ENCODE measurements at places on chromosomes 2 and 18.

GRCh38 chr2:10786240-10786982, 26.2 kb downstream of the PDIA6 start:
- no peak for DNase-seq

- no peak for DNase-seq
These were observed 57.7 kb downstream of the CENPO start for GRCh38 chr2:24850944-24851343.

- DNase-seq = no peak
These were observed 83.7 kb downstream of the KYNU start for GRCh38 chr2:142961202-142961601.

DNA sequence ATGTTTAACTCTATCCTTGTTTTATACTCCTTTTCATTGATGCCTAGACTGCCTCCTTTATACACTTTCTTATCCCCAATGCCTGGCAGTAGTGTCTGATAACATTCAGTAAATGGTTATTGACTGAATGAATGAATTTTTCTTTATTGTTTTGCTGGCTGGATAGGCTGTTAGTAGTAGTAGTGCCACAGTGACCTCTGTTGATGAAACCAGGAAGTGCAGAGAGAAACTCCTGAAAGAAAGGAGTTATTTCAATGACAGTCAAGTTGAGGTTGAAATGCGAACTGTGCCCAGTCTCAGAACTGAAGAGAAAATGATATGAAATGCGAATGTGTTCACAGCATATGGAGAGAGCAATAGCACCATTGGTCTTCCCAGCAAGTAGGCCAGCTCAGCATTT, 26.8 kb upstream of the SLC9A2 start:
- peak; percentile 21 for DNase-seq

DNA sequence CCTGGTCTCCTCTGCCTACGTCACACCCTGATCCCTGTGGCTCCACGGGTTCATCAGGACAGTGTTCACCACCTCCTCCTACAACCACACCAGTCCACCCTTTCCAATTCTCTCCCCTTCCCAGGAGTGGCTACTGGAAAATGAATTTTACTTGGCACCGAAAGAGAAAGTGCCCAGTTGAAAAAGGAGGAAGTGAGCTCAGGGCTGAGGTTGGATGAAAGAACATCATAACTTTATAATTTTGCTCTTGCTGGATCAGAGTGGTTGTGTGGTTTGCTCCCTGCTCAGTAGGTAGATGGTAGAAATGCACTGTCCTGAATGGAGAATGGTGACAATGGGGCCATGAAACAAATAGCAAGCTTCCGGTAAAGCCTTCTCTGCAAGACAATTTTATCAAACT, 140.3 kb upstream of the DDX18 start:
- DNase-seq = no peak

- no peak for DNase-seq
These were observed 2.1 kb downstream of the NABP1 start for GRCh38 chr2:191679818-191680600.

- DNase-seq = no peak
These were observed 19.6 kb upstream of the STON1 start for GRCh38 chr2:48510329-48510728.

DNA sequence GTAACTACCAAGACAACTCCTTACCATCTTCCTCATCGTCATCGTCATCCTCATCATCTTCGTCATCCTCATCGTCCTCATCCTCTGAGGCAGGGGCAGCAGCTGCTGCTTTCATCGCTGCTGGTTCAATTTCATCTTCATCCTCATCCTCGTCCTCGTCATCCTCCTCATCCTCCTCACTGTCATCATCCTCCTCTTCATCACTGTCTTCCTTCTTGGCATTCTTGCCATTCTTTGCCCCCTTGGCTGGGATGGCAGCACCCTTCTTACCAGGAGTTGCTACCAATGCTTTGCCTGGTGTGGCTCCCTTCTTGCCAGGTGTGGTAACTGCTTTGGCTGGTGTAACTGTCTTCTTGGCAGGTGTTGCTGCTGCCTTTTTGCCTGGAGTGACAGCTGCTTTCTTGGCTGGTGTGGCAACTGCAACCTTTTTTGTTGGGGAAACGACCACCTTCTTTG, 2.7 kb downstream of the NCL start:
- no peak for DNase-seq

- no peak for DNase-seq
These were observed 48.3 kb downstream of the KLHL29 start for GRCh38 chr2:23433282-23433681.

DNA sequence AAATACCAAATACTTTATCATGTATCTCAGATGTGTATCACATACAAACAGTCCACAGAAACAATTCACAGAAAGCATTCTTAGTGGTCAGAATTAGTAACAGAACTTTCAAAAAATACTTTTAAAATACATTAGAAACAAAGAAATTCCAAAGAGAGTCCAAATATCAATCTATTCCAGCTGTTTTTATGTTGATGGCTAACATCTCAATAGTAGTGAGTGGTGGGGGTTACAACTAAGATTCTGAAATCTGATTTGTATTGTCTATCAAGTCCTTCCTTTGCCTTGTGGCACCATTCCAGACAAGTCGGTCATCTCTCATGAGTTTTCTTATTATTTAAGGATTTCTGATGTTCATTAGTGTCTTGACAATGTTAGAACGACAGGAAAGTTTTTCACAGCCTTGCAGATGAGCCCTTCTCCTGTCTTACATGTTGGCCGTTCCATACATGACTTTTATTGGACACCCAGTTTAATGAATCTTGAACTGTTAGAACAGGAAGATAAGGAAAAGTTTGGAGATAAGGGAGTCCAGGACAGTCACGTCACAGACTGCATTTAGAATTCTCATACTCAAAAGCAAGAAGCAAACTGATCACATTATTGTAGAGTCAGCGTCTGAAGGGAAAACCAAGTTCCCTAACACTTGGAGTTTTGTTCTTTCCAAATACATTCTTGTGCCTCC, 410.3 kb downstream of the PID1 start:
- DNase-seq = no peak

- no peak for DNase-seq
These were observed 124.4 kb downstream of the DIS3L2 start for GRCh38 chr2:232085826-232086425.

DNA sequence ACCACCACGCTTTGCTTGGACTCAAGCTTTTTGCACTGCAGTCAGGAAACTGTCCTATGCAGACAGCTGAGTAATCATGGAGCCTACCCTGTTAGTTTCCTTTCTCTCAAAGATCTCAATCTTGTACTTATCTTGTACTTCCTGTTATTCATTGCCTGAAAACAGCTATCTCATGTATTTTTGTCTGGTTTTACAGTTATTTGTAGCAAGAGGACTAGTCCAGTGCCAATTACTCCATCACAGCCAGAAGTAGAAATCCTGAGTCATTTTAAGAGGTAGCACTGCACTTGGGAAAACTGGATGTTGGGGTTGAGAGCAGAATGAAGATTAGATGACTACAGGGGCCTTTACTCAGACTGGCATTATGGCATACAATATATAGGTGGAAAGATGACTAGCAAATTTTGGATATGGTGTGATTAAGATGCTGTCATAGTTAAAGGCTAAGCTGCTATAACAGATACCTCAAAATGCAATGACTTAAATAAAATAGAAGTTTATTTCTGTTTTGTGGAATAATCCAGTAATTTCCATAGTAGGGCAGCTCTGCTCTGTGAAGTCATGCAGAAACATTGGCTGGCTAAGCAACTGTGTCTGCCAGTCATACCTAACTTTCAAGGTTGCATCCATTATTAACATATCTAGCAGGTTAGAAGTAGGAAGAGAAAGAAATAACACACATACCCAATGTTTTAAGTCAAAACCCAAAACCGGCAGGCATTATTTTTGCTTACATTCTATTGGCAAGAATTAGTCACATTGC, 21.1 kb upstream of the CHMP3 start:
- DNase-seq = peak; percentile 12

- no peak for DNase-seq
These were observed 21.1 kb downstream of the GPR35 start for GRCh38 chr2:240646176-240646899.

DNA sequence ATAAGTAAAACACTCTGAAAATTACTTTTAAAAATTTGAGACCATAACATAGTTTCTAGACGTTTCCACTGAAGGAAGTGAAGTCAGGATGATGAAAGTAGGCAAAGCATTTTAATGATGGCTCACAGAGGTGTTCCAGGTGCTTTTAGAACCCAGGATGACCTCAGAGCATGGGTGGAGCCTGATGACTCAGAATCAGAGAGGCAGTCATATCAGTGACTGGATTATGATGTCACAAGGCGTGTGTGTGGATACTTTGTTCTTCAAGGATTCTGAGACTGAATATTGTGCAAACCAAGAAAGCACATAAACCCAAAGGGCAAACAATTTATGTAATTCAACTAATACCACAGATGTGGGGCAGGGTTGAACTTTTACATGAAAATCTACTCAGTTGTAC, 208.0 kb upstream of the FBXO11 start:
- peak; percentile 56 for DNase-seq

DNA sequence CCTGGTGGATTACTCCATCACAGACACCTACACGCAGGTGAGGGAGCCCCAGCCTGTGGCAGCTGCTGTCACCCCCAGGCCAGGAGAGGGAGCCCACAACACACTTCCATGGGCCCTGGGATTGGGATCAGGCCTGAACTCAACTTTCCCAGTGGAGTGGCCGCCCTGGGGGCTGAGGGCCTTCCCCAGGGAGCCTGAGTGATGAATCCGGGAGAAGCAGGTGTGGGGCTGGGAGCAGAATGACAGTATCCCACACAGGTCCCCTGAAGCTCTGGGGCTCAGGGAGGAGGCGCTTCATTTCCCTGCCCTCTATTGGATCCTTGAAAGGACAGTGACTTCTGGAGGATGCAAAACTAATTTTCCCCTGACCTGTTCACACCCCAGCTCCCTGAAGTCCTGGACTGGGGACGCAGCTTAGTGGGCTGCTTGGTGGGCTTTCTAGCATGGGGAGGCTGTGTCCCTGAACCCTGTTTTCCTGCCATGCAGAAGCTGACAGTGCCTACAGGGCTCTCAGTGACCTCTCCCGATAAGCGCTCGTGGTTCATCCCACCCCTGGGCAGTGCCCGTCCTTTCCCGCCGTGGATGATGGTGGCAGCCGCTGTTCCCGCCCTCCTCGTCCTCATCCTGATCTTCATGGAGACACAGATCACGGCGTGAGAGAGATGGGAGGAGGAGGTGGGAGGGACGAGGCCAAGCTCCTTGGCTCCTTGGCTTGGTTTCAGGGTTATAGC, 11.0 kb downstream of the SLC4A3 start:
- no peak for DNase-seq

DNA sequence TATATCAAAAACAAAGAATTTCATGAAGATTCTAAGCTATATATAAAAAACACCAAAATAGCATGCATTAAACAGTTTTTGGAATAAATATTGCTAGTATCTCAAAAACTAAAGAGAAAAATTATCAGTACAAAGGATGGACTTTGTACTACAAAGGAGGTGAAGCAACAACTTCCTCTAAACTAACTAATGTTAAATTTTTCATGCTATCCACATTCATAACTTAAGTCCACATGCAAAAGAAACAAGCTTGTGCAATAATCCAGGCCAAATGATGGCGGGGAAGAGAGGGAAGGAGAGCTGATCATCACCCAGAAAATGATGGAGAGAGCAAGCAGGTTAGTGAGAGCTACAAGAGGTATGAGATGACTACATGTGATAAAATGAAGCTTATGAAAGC, 70.1 kb downstream of the KIDINS220 start:
- DNase-seq = no peak

- DNase-seq = no peak
These were observed 255.9 kb downstream of the AGAP1 start for GRCh38 chr2:235749771-235750160.
